ENCODE measurements at places on chromosomes 1 and 21. TPM values are rescaled to one million over a fixed set of nuclear protein-coding genes. Genes with fewer than 3 reads are reported as not detected.

The SLC9C2 gene
- not detected for polyA plus RNA-seq

The PTPRC gene
- 1,099 TPM for polyA plus RNA-seq

DNA sequence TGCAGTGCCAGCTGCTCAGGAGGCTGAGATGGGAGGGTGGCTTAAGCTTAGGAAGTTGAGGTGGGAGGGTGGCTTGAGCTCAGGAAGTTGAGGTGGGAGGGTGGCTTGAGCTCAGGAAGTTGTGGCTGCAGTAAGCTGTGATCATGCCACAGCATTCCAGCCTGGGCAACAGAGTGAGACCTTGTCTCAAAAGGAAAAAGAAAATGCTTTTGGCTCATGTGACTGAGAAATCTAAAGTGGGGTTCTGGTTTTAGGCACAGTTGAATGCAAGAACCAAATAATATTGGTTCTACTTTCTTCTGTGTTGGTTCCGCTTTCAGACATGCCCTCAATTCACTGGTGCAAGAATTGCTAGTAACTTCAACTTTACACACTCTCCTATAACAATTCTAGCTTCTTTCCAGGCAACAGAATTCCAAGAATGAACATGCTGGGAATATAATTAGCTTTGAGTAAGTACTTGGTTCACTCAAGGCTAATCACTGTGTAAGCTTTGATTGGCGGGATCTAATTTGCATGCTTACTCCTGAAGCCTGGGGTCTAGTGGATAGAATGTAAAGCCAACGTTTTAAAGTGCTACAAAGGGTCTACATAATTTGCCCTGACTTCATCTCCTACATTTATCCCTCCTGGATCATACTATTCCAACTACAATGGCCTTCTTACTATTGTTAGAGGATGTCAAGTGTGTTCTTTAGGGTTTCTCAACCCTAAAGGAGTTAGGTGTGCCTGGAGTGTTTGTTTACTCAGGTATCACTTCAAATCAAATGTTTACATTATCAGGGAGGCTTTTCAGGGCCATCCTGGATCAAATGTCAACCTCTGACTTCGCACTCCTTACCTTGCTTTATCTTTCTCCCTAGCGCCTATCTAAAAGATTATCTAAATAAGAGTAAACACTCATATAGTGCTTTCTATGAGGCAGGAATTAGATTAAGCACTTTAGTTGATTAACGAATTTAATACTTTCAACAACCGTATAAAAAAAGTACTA is 115.1 kb downstream of the SLC16A1 start:
- H3K4me3 ChIP-seq = no peak overlapping the region
- no peak overlapping the region for H3K27ac ChIP-seq
- peak; percentile 15 for DNase-seq
- H3K36me3 ChIP-seq = no peaks in the 10 kb centered on the region
- H3K4me1 ChIP-seq = peaks cover 14% of the 10 kb centered on the region
- no peaks in the 10 kb centered on the region for H3K27me3 ChIP-seq

DNA sequence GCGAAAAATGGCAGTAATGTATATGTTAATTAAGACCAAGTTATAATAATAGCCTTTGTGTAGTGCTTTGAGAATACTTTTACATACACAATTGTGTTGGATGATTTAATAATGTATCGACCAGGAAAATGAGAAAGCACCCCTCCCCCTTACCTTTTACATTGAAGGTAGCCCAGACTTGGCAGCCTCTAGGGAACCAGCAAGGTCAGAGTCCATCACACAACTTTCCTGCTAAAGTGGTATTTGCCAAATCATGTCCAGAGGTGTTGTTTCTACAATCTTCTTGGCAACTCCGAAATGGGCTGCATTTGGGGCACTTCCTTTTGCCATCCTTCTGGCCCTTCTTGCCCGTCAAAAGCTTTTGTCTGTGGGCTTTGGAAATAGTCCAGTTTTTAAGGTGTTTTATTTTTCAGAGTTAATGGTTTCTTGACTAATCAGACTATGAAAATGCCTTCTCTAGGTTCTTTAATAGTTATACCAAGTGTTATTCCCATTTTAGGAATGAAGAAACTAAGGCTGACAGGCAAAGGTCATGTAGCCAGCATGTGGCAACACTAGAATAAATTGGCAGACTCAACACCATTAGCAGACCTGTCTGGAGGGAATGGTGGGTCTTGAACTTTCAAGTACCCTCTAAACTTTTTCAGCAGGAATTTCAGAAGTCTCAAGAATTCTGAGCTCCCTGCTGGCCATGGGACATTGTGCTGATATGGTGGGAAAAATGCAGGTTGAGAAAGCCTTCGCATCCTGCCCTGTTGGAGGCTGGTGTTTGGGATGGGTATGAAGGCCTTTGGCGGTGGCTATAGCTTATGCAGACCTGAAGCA is 6.8 kb downstream of the ATP1A1 start:
- peaks cover 16% of the 10 kb centered on the region for H3K36me3 ChIP-seq
- H3K27ac ChIP-seq = peak overlapping the region; percentile 30
- H3K4me1 ChIP-seq = peaks cover 74% of the 10 kb centered on the region
- no peaks in the 10 kb centered on the region for H3K27me3 ChIP-seq
- no peak for DNase-seq

DNA sequence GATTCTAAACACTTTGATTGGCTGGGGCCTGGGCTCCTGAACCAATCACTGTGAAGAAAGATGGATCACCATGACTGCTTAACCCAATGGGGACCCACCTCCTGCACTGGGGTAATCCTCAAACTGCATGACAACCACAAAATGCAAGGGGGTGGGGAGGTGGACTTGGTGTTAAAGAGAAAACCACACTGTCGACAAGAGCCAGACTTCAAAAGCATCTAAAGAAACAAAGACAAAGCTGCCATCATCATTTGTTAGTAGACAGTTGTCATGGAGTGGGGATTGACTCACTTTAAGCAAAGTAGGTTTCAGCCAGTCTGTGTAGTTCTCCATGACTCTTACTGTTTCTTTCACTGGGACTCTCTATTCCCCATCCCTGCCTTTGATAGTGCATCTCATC is 433.8 kb downstream of the PLPP3 start:
- no peaks in the 10 kb centered on the region for H3K36me3 ChIP-seq
- no peak for DNase-seq
- H3K27me3 ChIP-seq = no peaks in the 10 kb centered on the region
- no peak overlapping the region for H3K27ac ChIP-seq

The HLCS gene
- polyA plus RNA-seq = 11.9 TPM

- DNase-seq = peak; percentile 32
- no peaks in the 10 kb centered on the region for H3K27me3 ChIP-seq
- peaks cover 33% of the 10 kb centered on the region for H3K4me1 ChIP-seq
- H3K36me3 ChIP-seq = no peaks in the 10 kb centered on the region
- peak within 1 kb of the TSS; percentile 14 for H3K27ac ChIP-seq
These were observed at the start of gene EVA1B for GRCh38 chr1:36323636-36324352. Gene EVA1B, minus strand, starts transcription at chr1:36323645. Its CDS starts 608 bp downstream, at chr1:36323037.

The AIDA gene
- polyA plus RNA-seq = 44.5 TPM

- no peak overlapping the region for H3K27ac ChIP-seq
- H3K36me3 ChIP-seq = no peaks in the 10 kb centered on the region
- H3K4me3 ChIP-seq = no peak overlapping the region
- no peak for DNase-seq
- H3K27me3 ChIP-seq = no peaks in the 10 kb centered on the region
- no peaks in the 10 kb centered on the region for H3K4me1 ChIP-seq
These were observed 120.7 kb downstream of the MAP3K21 start for GRCh38 chr1:233448109-233448689.

DNA sequence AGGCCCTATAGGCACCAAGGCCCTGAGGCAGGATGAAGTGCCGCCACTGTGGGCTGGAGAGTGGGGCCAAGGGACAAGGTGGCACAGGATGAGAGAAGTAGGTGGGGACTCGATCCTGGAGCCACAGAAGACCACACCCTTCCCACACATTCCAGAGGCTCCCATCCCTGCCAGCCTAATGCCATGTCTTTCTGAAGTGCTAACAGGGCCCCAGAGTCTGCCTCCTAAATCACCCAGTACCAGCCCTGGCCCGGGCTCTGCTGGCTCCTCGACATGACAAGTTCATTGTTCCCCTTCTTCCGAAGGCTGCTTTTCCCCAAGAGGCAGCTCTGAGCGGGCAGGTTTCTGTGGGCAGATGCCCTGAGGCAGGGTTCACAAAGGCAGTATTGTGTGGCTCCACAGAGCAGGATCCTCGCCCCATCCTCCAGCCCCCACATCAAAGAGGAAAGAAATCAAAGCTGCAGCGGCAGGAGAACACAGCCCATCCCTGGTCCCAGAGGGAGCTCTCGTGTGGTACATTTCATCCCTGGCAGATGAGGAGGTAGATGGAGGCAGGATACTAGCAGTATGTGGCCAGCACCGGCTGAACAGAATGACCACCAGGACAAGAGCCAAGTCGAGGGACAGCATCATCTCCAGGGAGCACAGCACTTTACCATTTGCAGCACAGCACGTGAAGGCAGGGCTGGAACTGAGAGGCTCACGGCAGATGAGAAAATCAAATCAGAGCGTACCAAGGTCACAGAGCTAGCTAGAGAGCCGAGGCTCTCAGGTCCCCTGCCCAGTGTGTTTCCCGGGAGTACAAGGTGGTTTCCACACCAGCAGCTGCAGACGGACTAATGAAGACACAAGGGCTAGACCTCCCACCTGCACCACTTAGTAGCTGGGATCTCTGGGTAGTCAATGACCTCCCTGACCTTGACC is 64.8 kb downstream of the SYF2 start:
- no peak overlapping the region for H3K4me3 ChIP-seq
- no peaks in the 10 kb centered on the region for H3K4me1 ChIP-seq
- H3K27ac ChIP-seq = no peak overlapping the region
- H3K36me3 ChIP-seq = no peaks in the 10 kb centered on the region

The HOOK1 gene
- 5.1 TPM for polyA plus RNA-seq

The COL9A2 gene
- 0.44 TPM for polyA plus RNA-seq

DNA sequence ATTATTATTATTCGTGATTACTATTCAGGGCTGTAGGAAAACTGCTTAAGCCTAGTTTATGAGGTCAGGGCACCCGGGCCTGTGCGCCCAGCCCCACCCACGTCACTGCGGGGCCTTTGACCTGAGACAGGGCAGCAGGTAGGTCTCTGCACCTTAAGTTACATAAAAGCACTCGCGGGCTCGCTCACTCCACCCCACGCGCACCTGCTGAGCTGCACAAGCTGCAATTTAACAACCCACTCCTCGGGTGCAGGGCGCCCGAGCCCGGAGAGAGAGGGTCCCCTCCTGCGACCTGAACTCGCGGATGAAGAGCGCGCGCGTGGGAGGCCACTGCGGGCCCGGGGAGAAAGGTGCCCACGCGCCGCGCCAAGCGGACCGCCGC is 477 bp downstream of the ICMT start:
- H3K4me3 ChIP-seq = peak overlapping the region; percentile 68
- peaks cover 26% of the 10 kb centered on the region for H3K36me3 ChIP-seq
- no peak for DNase-seq

- no peak overlapping the region for H3K4me3 ChIP-seq
- no peak overlapping the region for H3K27ac ChIP-seq
- no peak for DNase-seq
- H3K4me1 ChIP-seq = no peaks in the 10 kb centered on the region
- H3K27me3 ChIP-seq = no peaks in the 10 kb centered on the region
These were observed 44.7 kb upstream of the POFUT2 start for GRCh38 chr21:45332415-45332814.

- no peaks in the 10 kb centered on the region for H3K27me3 ChIP-seq
- no peak for DNase-seq
- no peak overlapping the region for H3K27ac ChIP-seq
- no peak overlapping the region for H3K4me3 ChIP-seq
- no peaks in the 10 kb centered on the region for H3K4me1 ChIP-seq
These were observed 176.2 kb downstream of the ADGRL4 start for GRCh38 chr1:78830321-78830720.

DNA sequence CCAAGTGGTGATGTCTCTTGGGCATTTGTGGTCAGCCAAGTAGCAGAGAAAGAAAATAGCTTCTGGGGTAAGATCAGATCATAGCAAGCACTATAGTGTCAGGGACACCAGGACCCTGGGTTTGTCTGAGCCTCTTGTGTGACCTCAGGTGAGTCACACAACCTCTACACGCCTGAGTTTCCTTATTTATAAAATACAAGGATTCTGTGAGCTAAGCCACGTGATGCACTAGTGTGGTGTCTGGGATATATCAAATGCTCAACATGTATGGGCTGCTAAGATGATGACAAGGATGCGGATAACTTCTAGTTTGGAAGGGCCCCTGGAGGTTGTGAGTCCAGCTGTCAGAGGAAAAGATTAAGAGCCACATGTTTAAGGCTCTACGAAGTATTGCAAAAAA is 24.5 kb upstream of the ZNF436 start:
- H3K4me3 ChIP-seq = no peak overlapping the region
- H3K27ac ChIP-seq = no peak overlapping the region
- no peaks in the 10 kb centered on the region for H3K27me3 ChIP-seq
- DNase-seq = no peak

GRCh38 chr1:183583466-183583865 is 6.8 kb downstream of the NCF2 start:
- H3K4me1 ChIP-seq = peaks cover 3% of the 10 kb centered on the region
- no peak overlapping the region for H3K27ac ChIP-seq
- no peaks in the 10 kb centered on the region for H3K36me3 ChIP-seq
- no peaks in the 10 kb centered on the region for H3K27me3 ChIP-seq
- DNase-seq = no peak

The CFAP57 gene
- polyA plus RNA-seq = 0.13 TPM

The ILF2 gene
- polyA plus RNA-seq = 155 TPM

All from CD4-positive, CD25-positive, alpha-beta regulatory T cell (primary cell).